Muscle of leg (tissue), 16 donors: ENCODE measurements at places on chromosomes 1 and 21. TPM values are rescaled to one million over a fixed set of nuclear protein-coding genes. Genes with fewer than 3 reads are reported as not detected.

KIAA1614 gene
- 11.7 TPM for total RNA-seq

SHC1 gene
- total RNA-seq: 69.9 TPM

DMBX1 gene
- not detected for total RNA-seq

ZNF683 gene
- not detected for total RNA-seq

LINGO4 gene
- 0.22 TPM for total RNA-seq

TMEM82 gene
- total RNA-seq: not detected

GREM2 gene
- 2.0 TPM for total RNA-seq

PCP4 gene
- total RNA-seq: 1.2 TPM

KCNJ9 gene
- total RNA-seq: 0.09 TPM

WNT3A gene
- total RNA-seq: not detected

RCOR3 gene
- 24.6 TPM for total RNA-seq

NPHS2 gene
- not detected for total RNA-seq

CHIA gene
- not detected for total RNA-seq

DMAP1 gene
- total RNA-seq: 12.1 TPM

SIM2 gene
- 4.7 TPM for total RNA-seq

ENO1 gene
- total RNA-seq: 334 TPM

XKR8 gene
- total RNA-seq: 2.3 TPM

NENF gene
- 153 TPM for total RNA-seq
